ENCODE measurements at places on chromosomes 12 and 14. TPM values are rescaled to one million over a fixed set of nuclear protein-coding genes. Genes with fewer than 3 reads are reported as not detected.

- no peaks in the 10 kb centered on the region for H3K4me1 ChIP-seq
- no peaks in the 10 kb centered on the region for H3K36me3 ChIP-seq
- no peak overlapping the region for H3K27ac ChIP-seq
- DNase-seq = no peak
- H3K4me3 ChIP-seq = no peak overlapping the region
- H3K27me3 ChIP-seq = no peaks in the 10 kb centered on the region
Observed at GRCh38 chr12:104494793-104495158, 38.0 kb downstream of the CHST11 start.

DNA sequence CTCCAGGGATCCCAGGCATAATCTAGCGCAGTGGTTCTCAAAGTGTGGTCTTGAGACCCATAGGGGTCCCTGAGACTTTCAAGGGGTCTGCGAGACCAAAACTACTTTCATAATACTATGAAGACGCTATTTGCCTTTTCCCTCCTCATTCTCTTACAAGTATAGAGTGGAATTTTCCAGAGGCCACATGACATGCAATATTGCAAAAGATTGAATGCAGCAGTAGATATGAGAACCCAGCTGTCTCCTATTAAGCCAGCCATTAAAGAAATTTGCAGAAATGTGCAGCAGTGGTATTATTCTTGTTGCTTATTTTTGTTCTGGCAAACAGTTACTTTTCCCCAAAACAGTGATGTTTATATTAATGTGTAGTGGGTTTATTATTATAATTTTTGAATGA, 62.8 kb downstream of the VWF start:
- no peaks in the 10 kb centered on the region for H3K27me3 ChIP-seq
- no peak overlapping the region for H3K27ac ChIP-seq
- no peaks in the 10 kb centered on the region for H3K4me1 ChIP-seq
- no peaks in the 10 kb centered on the region for H3K36me3 ChIP-seq
- no peak overlapping the region for H3K4me3 ChIP-seq

DNA sequence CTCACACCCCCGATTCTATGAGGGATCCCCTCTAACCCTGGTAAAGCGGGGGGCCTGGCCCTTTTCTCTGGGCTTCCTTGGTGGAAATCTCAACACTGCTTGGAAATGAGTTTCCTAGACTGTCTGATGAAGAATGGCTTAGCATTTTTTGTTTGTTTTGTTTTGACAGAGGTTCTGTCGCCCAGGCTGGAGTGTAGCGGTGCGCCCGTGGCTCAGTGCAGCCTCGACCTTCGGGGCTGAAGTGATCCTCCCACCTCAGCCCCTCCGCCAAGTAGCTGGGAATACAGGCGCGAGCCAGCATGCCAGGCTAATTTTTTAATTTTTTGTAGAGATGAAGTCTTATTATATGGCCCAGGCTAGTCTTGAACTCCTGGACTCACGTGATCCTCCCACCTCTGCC, 30.3 kb downstream of the TC2N start:
- no peak for DNase-seq
- peak overlapping the region; percentile 51 for H3K4me3 ChIP-seq
- peaks cover 6% of the 10 kb centered on the region for H3K4me1 ChIP-seq

- DNase-seq = no peak
- H3K4me1 ChIP-seq = peaks cover 6% of the 10 kb centered on the region
- H3K36me3 ChIP-seq = no peaks in the 10 kb centered on the region
- no peak overlapping the region for H3K27ac ChIP-seq
- no peak overlapping the region for H3K4me3 ChIP-seq
Observed at GRCh38 chr12:95418142-95418541, 55.8 kb upstream of the METAP2 start.

DNA sequence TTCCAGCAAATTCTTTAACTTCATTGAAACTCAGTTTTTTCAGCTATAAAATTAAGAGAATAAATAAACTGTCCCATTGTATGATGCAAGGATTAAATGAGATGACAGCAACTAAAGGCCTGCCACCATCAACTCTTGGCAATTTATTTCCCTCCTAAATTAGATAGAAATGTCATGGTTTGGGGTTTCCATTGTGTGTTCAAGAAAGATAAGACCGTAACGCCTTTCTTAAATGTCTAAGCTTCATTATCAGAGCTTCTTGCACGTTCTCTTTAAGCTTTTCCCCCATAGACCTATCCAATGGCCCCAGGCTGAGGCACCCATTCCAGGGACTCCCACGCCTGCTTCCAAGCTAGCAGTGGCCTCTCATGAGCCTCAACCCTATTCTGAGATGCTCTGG, 281.9 kb downstream of the CACNA1C start:
- peak overlapping the region; percentile 77 for H3K27ac ChIP-seq
- H3K36me3 ChIP-seq = no peaks in the 10 kb centered on the region
- H3K4me3 ChIP-seq = no peak overlapping the region
- DNase-seq = peak; percentile 80
- H3K27me3 ChIP-seq = no peaks in the 10 kb centered on the region

GRCh38 chr14:91396959-91397815, 20.4 kb downstream of the CCDC88C start:
- DNase-seq = no peak
- H3K27ac ChIP-seq = no peak overlapping the region
- no peaks in the 10 kb centered on the region for H3K36me3 ChIP-seq
- no peak overlapping the region for H3K4me3 ChIP-seq
- no peaks in the 10 kb centered on the region for H3K27me3 ChIP-seq

- H3K4me1 ChIP-seq = no peaks in the 10 kb centered on the region
- H3K36me3 ChIP-seq = no peaks in the 10 kb centered on the region
- H3K27me3 ChIP-seq = no peaks in the 10 kb centered on the region
- no peak for DNase-seq
- H3K4me3 ChIP-seq = no peak overlapping the region
Observed at GRCh38 chr14:68825729-68826128, 32.9 kb upstream of the ZFP36L1 start.

DNA sequence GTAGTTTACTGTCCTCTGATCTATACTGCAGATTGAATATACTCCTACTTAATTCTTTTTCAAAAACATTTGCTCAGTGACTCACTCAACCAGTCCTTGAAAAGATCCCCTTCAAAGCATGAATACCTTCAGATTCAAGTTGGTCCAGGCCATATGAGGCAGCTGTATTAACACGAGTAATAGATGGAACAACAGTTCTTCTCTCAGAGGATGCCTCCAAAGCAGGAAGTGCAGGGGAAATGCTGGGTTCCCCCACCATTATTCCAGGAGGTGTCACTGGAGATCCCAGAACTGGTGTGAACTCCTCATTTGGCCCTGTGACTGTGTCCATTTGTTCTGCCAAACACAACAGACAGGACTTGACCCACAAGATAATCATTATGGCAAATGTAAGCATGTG, 20.6 kb downstream of the ARMH4 start:
- H3K4me3 ChIP-seq = no peak overlapping the region
- H3K27ac ChIP-seq = no peak overlapping the region
- H3K4me1 ChIP-seq = no peaks in the 10 kb centered on the region
- no peak for DNase-seq
- H3K36me3 ChIP-seq = no peaks in the 10 kb centered on the region
- no peaks in the 10 kb centered on the region for H3K27me3 ChIP-seq

- peaks cover 21% of the 10 kb centered on the region for H3K4me1 ChIP-seq
- no peak overlapping the region for H3K4me3 ChIP-seq
- DNase-seq = no peak
- no peaks in the 10 kb centered on the region for H3K27me3 ChIP-seq
- no peak overlapping the region for H3K27ac ChIP-seq
Observed at GRCh38 chr12:55712700-55713415, 3.0 kb upstream of the BLOC1S1 start.

DNA sequence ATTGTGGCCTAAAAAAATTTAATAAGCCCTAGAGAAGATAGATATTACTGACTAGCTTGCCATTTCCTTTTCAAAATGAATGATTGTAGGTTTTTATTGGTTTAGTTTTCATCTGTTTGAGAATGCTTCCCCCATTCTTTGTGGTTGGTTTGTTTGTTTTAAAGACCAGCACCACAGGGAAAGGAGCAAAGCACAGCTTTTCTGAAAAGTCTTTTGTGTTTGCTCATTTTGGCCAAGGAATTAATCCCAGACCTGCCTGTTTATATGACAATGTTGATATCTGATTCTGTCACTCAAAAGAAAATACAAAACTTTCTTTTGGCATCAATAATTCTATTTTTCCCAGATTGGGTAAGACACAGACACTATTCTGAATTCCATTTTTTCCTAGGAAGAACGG, 312.5 kb upstream of the FLRT2 start:
- H3K27ac ChIP-seq = no peak overlapping the region
- H3K4me3 ChIP-seq = no peak overlapping the region
- no peaks in the 10 kb centered on the region for H3K27me3 ChIP-seq

- H3K36me3 ChIP-seq = no peaks in the 10 kb centered on the region
- H3K27ac ChIP-seq = no peak overlapping the region
- no peak for DNase-seq
- H3K4me1 ChIP-seq = no peaks in the 10 kb centered on the region
Observed at GRCh38 chr14:77253333-77254190, 17.4 kb downstream of the NGB start.

GRCh38 chr12:106301611-106302321, 767 bp upstream of the TCP11L2 start:
- DNase-seq = peak; percentile 30
- H3K36me3 ChIP-seq = no peaks in the 10 kb centered on the region
- no peaks in the 10 kb centered on the region for H3K27me3 ChIP-seq
- peaks cover 5% of the 10 kb centered on the region for H3K4me1 ChIP-seq

DNA sequence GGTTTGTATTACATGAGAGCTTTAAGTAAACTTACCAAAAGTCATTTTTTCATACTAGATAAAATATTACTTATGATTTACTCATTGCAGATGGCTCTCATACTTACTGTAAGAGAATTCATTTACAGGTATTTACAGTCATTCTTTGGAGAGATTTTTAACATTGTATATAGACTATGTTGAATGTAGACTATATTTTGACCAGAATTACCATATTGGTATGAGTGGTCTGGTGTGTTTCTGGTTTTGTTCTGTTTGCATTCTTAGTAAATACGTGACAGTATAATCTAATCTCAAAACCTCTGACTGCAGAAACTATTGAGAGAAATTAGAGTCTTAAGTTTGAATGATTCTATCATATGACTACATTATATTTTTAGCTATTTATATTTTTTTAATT, 91.1 kb downstream of the USP15 start:
- no peak overlapping the region for H3K4me3 ChIP-seq
- no peak for DNase-seq
- H3K27ac ChIP-seq = no peak overlapping the region
- no peaks in the 10 kb centered on the region for H3K27me3 ChIP-seq

DNA sequence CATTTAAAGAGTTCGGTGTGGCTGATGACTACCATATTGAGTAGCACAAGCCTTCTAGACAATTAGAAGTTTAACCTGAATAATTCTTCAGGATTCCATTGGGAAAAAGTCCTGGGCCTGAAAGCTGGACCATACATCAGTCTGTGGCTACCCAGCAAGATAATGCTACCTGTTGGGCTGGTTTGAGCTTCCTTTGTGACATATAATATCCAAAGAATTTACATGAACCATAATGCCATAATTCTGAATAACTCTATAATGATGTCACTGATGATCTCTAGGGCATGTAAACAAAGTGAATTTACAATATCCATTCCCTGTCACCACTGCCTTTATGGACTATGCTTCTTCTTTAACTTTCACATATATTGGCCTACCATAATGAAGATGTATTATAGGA, 3.8 kb upstream of the YBX3 start:
- DNase-seq = no peak
- H3K4me1 ChIP-seq = peaks cover 10% of the 10 kb centered on the region
- H3K27me3 ChIP-seq = no peaks in the 10 kb centered on the region
- H3K36me3 ChIP-seq = no peaks in the 10 kb centered on the region

DNA sequence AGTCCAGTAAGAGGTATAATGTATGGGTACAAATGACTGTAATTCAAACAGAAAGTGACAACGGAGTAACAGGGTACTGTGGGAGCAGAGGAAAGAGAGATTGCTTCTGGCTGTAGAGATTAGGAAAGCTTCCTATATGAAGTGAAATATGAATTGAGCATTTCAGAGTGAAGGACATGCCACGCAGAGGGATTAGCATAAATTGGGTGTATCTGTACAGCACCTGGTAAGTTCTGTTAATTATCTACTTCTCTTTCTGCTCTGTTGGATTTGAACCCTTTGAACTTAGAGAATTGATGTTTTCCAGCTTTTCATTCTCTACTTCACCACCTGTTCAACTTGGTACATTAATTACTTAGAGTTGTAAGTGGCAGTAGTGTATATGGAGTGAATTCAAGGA, 8.8 kb downstream of the STK38L start:
- H3K27me3 ChIP-seq = no peaks in the 10 kb centered on the region
- DNase-seq = no peak
- H3K4me3 ChIP-seq = no peak overlapping the region
- no peaks in the 10 kb centered on the region for H3K4me1 ChIP-seq

DNA sequence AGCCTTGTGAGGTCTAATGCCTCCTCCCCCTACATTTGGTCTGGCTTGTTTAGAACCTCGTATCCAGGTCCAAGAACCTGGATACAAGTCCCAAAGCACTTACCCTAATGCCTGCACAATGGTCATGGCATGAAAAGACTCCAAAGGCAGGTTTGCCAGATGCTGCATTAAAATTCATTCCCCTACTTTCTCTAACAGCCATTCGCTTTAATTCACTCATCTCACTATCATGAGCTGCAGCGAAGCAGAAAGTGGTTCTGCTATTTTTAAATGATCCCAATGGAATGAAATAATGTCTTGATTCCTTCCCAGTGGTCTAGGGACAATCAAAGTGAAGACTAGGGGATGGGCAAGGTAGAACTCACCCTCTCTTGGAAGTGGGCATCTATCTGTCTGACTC, 72.5 kb upstream of the MAX start:
- no peak for DNase-seq
- H3K27me3 ChIP-seq = peaks cover 7% of the 10 kb centered on the region
- H3K4me1 ChIP-seq = no peaks in the 10 kb centered on the region
- H3K27ac ChIP-seq = no peak overlapping the region
- H3K4me3 ChIP-seq = no peak overlapping the region

DNA sequence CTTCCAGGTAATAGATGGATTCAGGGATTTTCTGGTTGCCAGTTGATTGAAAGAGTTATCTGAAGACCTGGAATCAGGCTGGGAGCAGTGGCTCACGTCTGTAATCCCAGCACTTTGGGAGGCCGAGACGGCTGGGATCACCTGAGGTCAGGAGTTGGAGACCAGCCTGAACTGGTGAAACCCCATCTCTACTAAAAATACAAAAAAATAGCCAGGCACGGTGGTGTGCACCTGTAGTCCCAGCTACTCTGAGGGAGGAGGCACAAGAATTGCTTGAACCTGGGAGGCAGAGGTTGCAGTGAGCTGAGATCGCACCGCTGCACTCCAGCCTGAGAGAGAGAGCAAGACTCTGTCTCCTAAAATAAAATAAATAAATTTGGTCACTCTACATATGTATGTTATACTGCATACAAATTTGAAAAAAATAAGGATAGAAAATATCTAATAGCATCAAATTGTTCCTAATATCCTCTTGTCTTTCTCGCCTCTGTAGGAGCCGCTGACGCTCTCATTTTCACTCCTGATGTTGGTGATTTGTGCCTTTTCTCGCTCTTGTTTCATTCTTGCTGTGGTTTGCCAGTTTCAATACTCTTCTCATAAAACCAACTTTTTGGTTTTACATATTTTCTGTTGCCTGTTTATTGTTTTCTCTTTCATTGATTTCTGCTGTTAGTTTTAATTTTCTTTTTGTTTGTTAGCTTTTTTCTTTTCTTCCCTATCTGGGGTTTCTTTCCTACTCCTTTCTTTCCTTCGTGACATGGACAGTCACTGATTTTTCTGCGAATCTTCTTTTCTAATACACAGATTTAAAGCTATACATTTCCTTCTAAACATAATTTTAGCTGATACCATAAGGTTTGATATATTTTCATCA, 23.8 kb upstream of the PLD4 start:
- no peaks in the 10 kb centered on the region for H3K36me3 ChIP-seq
- H3K4me1 ChIP-seq = no peaks in the 10 kb centered on the region
- no peak overlapping the region for H3K27ac ChIP-seq

Gene CABP1
- total RNA-seq = 1.6 TPM

Gene RGS6
- total RNA-seq = not detected

Gene OR4E2
- total RNA-seq = 10.8 TPM

Gene KITLG
- total RNA-seq = 5.7 TPM

Gene BCL11B
- 81.3 TPM for total RNA-seq

Gene TRPV4
- total RNA-seq = 0.11 TPM
